ENCODE measurements at places on chromosomes 1 and 21.

DNA sequence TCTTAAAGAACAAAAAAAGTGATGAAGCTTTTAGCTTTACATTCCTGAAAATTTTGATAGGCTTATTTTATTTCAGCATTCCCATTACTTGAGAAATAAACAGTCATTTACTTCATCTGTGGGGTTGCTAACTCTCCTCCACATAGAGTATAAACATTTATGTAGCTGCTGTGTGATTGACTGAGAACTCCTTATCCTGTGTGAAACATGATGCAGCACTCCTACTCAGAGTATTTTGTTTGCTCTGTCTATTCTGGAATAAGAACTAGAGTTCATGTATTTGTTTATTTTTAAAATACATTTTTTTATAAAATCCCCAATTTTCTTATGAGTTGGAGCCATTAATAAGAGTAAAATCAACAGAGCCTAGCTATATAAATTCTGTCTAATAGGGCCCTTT lies 318.7 kb upstream of the SPAG17 start:
- DNase-seq = no peak

DNA sequence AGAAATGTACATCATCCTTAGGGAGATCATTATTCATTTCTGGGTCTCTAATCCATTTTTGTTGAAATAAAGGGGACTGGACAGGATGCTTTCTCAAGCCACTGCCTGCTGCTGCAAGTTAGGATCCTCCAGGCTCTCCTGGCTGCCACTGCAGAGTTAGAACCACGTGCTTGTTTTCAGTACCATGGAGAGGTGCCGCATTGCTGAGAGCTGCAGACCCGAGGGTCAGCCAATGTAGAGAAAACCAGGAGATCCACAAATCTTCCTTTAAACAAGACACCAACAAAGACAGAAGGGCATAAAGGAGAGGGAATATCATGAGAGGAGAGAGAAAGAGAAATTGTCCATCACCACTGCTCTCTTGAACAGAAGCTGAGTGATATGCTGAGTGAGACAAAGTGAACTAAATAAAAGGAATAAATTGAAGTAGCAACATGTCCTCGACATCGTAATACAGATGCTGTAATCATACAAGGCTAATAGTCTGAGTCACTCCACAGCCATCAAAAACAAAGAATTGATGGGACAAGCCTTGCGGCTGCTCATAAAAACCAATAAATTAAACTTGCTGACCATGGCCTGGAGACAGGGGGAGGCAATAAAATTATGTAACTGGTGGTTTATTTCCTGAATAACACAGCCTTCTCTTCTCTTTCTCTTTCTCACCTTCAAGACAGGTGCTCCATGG lies 255.7 kb downstream of the OMA1 start:
- no peak for DNase-seq

- DNase-seq = no peak
These were observed 8.8 kb downstream of the NOC2L start for GRCh38 chr1:950268-950667.

- no peak for DNase-seq
These were observed 237.3 kb downstream of the S1PR1 start for GRCh38 chr1:101474039-101474665.

DNA sequence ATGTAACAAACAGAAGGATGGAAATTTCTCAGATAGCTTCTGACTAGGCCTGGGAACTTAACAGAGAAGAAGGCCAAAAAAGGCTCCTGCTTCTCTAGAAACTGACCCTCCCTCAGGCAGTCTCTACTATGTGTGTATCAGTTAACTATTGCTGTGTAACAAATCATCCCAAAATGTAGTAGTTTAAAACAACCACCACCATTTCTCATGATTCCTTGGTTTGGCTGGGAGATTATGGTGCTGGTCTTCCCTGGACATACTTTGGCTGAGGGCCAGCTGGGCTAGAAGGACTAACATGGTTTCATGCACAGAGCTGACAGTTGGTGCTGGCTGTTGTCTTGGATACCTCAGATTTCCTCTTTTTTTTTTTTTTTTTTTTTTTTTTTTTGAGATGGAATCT lies 26.2 kb upstream of the CNN3 start:
- DNase-seq = no peak

DNA sequence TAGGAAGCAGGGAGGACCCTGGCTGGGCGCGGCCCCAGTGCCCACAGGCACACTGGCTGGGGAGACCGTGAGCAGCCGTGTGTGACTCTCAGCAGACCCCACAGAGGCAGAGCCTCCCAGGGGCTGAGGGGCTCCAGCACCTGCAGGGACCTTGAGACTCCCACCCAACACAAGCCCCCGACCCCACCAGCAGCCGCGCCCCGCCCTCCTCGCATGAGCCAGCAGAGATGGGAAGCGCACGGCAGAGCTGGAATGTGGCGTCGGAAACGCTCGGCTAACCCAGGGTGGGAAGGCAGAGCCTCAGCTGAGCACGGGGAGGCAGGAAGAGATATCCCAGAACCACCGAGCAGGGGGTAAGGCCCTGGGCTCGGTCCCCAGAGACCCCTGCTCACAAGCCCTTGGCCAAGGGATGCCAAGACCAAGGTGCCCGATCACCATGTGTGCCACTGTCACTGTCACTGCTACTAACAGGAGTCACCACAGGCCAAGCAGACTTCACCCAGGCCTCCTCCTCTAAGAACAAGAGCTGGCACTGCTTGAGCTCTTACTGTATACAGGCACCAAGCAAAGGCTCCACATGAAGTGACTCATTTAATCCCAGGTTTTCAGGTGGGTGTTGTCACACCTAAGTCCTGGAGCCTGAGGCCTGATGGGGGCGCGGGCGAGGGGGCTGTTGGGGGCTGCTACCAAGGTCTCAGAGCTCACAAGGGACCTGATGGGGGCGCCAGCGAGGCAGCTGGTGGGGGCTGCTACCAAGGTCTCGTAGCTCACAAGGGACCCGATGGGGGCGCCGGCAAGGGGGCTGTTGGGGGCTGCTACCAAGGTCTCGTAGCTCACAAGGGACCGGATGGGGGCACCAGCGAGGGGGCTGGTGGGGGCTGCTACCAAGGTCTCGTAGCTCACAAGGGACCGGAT lies 20.1 kb downstream of the MEGF6 start:
- DNase-seq = no peak

DNA sequence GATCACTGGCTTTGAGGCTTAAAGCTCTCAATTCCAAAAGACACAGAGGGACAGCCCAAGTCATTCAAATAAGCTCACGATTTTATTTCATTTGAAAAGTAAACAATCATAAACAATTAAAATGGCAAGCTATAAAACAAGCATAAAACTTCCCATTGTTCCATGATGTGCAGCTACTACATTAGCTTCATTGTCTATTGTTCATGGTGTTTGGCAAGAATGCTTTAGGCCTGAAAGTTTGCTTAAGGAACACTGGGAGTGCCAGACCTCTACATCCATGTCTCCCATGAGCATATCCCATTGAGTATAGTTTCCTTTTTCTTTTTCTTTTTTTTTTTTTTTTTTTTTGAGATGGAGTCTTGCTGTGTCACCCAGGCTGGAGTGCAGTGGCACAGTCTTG lies 286.1 kb upstream of the ESRRG start:
- no peak for DNase-seq

GRCh38 chr1:48794816-48795215 lies 18.1 kb upstream of the BEND5 start:
- DNase-seq = no peak

DNA sequence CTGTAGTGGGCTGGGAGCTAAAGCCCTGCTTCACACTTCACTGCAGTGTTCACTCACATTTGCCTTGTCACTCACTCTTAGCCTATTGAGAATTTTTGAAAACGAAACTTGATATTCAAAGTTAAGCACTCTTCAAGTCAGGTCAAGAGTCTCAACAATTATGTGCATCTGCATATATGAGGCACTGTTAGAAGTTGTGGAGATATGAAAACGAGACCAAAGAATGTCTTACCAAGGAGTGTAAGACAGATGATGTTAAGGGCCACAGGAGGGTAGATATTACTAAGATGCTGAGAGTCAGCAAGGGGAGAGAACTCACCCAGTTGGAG lies 64.7 kb upstream of the GJA8 start:
- no peak for DNase-seq

GRCh38 chr1:200224315-200224714 lies 185.5 kb downstream of the ZNF281 start:
- no peak for DNase-seq

- DNase-seq = no peak
These were observed 8.0 kb upstream of the EPHA8 start for GRCh38 chr1:22555371-22555656.

All from stimulated activated CD4-positive, alpha-beta T cell treated with anti-CD3 and anti-CD28 coated beads, Interleukin-4, amount 100 ng/mL, for 48 hours (primary cell).